ENCODE measurements at places on chromosomes 3 and 15. TPM values are rescaled to one million over a fixed set of nuclear protein-coding genes. Genes with fewer than 3 reads are reported as not detected.

GXYLT2 gene
- 1.2 TPM for polyA plus RNA-seq

GOLGA8H gene
- polyA plus RNA-seq = not detected

LNP1 gene
- 1.3 TPM for polyA plus RNA-seq

CHRNA5 gene
- polyA plus RNA-seq = 0.74 TPM

B3GNT5 gene
- 1.8 TPM for polyA plus RNA-seq

SERPINI2 gene
- polyA plus RNA-seq = not detected

PLA2G4E gene
- polyA plus RNA-seq = not detected

ILDR1 gene
- not detected for polyA plus RNA-seq

HESX1 gene
- 0.58 TPM for polyA plus RNA-seq

GDPGP1 gene
- polyA plus RNA-seq = 1.3 TPM

DNA sequence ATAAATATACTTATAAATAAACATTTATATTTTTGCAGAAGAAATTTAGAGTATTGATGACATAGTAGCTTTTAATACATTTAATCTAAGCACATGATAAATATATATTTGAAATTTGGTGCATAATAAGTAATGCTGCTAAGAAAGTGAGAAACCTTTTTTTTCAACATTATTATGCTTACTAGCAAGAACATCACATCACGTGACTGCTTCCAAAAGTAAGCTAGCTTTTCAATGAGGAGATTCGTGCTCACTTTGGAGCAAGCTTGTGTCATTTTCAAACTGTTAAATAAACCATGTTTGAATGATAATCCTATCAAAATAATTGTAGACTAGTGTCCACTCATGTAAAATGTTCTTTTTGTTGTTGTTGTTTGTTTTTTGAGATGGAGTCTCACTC lies 109.0 kb upstream of the SLC4A7 start:
- DNase-seq = no peak

- no peak for DNase-seq
Observed at GRCh38 chr3:55559500-55560423, 72.7 kb upstream of the WNT5A start.

GRCh38 chr15:80587816-80588456 lies 107.2 kb upstream of the ABHD17C start:
- DNase-seq = peak; percentile 50

DNA sequence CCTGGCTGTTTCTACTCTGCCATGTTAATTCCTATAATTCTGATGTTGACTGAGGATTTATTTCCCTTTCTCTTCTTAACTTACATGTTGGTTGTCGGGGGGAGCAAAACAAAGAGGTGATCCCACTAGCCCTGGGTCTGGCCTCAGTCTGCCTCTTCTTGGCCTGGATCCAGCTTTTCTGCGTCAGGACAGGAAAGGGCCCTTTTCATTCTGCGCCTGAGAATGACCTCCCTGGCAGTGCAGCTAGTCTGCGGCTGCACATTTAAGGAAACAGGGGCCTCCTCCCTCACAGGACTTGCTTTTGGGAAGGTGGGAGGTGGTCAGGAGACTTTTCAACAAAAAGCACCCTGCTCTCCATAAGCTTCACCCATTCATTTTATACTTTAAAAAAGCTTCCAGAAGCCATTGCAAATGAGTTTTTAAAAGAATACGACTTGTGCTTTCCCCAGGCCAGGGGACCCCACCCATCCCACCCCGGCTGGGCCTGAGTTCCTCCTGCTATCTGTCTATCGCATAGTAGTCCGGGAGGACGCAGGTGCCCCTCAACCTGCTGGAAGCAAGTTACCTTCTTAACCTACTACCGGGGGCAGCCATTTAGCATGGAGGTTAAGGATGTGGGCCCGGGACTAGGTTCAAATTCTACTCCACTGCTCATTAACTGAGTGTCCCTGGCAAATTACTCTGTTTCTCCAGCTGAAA lies 21.3 kb upstream of the EHD4 start:
- no peak for DNase-seq

GRCh38 chr3:123258811-123259420 lies 57.2 kb downstream of the SEC22A start:
- DNase-seq = peak; percentile 83

DNA sequence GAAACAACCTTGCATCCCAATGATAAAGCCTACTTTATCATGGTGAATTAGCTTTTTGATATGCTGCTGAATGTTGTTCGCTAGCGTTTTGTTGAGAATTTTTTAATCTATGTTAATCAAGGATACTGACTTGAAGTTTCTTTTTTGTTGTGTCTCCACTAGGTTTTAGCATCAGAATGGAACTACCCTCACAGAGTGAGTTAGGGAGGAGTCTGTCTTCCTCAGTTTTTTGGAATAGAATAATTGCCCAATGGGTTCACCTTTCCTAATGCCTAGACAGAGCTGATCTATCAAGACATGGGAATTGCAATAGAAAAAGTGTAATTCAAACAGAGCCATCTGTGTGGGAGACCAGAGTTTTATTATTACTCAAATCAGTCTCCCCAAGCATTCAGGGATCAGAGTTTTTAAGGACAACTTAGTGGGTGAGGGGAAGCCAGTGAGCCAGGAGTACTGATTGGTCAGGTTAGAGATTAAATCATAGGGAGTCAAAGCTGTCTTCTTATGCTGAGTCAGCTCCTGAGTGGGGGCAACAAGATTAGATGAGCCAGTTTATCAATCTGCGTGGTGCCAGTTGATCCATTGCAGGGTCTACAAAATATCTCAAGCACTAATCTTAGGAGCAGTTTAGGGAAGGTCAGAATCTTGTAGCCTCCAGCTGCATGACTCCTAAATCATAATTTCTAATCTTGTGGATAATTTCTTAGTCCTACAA lies 237.4 kb upstream of the PPP2R3A start:
- DNase-seq = no peak

- no peak for DNase-seq
Observed at GRCh38 chr3:3603351-3603750, 195.9 kb upstream of the LRRN1 start.

DNA sequence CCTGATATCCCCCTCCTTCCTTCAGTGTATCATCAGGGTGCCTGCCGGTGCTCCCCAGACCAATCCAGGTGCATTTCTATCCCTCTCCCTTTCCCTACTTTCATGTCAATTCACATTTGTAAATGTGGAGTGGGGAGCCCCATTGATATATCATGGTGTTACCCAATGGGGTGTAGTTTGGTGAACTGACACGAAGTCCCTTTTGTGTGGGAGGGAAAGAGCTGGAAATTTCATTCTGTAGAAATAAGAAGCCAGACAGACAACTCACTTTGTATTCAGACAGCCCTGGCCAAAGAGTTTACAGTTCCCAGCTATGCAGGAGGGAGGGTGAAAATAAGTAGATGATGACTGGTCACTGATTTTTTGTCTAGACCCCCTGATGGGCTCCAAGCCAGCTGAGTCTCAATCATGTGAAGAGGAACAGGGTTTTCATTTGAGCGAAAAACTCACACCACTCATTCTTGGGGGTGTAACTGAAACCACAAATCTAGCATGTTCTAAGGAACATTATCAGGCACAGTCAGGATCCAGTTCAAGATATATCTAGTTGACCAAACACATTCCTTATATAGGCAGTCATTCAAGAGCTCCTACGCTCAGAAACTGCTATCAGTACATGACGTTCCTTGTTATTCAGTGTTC lies 58.9 kb downstream of the LMCD1 start:
- peak; percentile 82 for DNase-seq

- no peak for DNase-seq
Observed at GRCh38 chr3:190626951-190627620, 113.2 kb downstream of the IL1RAP start.

- DNase-seq = no peak
Observed at GRCh38 chr3:34131091-34131490, 332.7 kb downstream of the PDCD6IP start.

GRCh38 chr3:45573591-45573990 lies 21.0 kb upstream of the LIMD1 start:
- DNase-seq = no peak

DNA sequence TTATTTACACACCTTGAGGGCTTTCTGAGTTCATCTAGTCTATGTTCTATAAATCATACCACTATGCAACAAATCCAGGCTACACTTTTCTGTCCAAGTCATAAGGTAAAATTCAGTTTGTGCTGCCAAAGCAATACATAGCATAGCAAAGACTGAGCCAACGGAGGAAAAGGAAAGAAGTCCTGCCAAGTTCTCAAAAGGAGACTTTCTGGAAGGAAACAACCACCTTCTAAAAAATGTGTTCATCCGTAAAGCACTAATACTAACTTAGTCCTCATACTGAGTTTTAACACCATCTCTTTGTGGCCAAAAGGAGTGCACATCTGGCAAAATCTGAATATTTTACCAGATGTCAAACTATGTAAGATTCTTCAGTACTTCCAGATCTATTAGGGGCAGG lies 620.2 kb downstream of the RBMS3 start:
- DNase-seq = no peak

GRCh38 chr3:64890006-64890405 lies 202.2 kb upstream of the ADAMTS9 start:
- DNase-seq = no peak

- no peak for DNase-seq
Observed at GRCh38 chr3:122112754-122113153, 57.6 kb downstream of the CD86 start.

- no peak for DNase-seq
Observed at GRCh38 chr3:106228271-106228670, 359.5 kb upstream of the CBLB start.

GRCh38 chr3:140298043-140298442 lies 363.1 kb downstream of the CLSTN2 start:
- DNase-seq = no peak

GRCh38 chr3:127445581-127446343 lies 144.8 kb downstream of the TPRA1 start:
- DNase-seq = no peak

DNA sequence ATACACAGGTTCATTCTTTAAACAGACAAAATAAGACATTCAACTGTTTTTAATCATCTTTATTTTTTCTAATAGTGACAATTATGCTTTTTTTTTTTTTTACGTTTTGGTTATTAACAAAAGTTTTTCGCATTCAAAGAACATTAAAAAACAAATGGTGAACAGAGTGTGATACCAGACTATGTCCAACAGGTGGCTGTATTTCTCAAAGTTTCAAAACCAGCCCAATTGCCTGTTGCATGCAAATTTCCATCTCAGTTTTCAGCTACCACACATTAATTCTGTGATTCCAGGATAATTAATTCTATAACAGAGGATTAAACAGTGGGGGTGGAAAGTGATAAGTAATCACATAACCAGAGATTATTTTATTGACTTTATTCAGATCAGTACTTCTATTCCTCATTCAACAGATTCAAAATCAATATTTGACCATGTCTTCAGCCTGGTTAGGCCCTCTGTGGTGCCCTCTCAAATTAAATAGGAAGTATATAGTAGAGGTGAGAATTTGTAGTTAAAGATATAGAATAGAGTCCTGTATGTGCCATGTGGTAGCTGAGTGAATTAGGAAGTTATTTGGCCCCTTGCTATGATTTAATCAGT lies 122.2 kb upstream of the DCBLD2 start:
- peak; percentile 75 for DNase-seq

GRCh38 chr15:100730655-100731266 lies 128.4 kb downstream of the ASB7 start:
- no peak for DNase-seq

DNA sequence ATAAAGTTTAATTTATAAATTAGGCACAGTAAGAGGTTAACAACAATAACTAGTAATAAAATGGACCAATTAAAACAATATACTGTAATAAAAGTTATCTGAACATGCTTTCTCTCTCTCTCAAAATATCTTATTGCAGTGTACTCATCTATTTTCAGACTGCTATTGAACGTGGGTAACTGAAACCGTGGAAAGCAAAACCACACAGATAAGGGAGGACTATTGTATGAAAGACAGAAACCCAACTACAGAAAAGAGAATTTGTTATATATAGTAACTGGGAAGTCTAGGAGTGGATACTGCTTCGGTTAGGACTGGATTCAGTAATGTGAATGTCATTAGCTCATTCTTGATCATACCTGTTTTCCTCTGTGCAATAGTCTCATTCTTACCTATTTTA lies 119.3 kb upstream of the DAZL start:
- no peak for DNase-seq

DNA sequence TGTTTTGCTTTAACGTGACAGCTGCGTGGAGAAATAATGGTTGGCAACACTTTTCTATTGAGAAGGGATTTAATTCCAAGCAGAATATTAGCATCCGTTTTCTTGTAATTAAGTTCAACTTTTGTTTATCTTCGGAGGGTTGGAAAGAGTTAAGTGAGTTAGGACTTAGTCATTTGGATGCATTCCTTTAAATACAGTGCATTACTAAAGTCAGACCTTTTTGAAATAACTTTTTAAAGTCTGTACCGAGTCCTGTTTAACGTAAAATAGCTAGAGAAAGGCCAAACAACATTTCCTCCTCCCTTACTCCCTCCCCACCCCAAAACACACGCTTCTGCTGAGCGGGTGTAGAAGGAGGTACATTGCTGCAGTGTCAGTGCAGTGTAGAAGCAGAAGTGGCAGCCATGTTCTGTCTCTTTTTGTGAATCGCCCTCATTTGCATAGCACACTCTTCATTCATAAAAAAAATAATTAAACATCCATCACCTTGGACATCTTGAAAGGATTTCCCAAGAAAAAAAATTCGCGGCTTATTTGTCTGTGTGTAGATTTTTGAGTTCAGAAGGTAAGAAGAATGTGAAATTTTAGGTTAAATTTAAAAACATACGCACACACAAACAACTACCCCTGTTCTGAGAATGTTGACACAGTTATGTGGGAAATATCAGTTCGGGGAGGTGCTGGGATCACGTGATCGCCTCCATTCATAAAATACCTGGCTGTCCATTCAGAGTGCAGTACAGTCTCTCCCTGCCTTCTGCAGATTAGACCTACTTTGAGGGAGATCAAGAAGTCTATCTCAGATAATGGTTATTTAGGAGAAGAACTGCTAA lies 1.6 kb downstream of the SPRED1 start:
- DNase-seq = peak; percentile 77

DNA sequence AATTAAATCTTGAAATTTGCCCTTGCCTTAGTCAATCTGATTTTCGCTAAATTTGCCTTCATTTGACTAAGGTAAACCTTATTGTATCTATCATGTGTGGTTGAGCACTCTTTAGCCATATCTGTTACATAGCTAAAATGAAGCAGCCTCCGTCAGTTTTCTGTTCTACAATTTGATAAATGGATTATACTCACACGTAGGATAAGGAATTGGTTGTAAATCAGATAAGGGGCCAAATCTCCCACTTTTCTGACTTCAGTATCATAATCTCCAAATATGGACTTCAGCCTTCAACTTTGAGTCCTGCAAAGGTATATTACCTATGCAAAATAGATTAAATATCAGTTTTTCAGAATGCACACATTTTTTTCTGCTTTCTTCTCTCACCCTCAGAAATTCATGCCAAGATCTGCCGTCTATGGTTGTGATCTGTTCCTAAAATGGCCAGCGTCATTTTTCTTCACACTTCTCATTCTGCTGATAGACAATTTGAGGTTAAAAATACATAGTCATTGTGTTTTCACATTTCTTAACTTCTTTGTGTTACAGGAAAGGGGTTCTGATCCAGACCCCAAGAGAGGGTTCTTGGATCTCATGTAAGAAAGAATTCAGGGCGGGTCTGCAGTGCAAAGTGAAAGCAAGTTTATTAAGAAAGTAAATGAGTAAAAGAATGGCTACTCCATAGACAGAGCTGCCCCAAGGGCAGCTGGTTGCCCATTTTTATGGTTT lies 36.9 kb downstream of the RAB8B start:
- DNase-seq = no peak
